ENCODE measurements at places on chromosomes 4 and X.

- no peak for DNase-seq
These were observed 210.3 kb upstream of the EPHA5 start for GRCh38 chr4:65880594-65880993.

DNA sequence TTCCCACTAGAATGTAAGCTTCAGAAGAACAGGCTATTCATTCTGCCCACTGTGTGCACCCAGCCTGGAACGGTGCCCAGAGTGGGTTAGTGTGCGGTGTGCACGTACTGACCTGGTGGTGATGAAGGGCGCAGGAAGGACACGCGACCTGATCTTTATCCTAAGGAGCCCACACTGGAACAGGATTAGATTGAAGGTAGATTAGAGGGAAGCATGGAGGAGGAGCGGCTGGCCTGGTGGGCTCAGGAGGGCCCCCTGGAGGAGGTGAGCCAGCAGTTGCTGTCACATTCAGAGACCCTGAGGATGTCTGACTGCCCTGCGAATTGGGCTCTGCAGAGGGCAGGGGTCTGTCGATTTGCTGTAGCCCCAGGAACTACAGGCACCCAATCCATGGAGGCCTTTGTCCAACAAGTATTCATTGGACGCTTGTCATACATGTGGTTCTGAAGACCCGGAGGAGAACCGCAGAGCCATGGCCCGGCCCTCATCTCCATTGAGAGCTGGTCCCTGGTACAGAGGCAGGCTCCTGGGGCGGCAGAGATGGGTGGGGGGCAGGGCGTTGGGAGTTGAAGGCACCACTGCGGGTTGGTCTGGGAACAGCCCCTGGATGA lies 73.2 kb downstream of the HTRA3 start:
- DNase-seq = no peak

GRCh38 chrX:275476-275966 lies 5.7 kb upstream of the PLCXD1 start:
- no peak for DNase-seq

GRCh38 chrX:115214151-115214550 lies 19.7 kb downstream of the LRCH2 start:
- DNase-seq = no peak

DNA sequence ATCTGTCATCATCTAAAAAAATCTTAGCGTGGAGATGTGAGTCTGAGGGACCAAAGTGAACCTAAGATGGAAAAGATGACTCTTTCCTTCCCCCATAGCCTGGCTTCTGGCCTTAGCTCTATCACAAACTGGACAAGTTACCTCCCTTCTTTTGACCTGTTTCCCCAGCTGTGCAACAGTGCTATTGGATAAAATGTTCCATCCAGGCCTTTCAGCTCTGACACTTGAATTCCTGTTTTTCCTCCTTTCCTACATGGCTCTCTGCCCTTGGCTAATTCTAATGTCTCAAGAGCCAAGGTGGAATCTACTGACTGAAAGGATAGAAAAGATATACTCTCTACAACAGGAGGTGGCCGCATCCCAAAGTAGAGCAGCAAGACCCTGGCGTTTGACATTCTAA lies 84.5 kb upstream of the ARHGEF9 start:
- DNase-seq = no peak

DNA sequence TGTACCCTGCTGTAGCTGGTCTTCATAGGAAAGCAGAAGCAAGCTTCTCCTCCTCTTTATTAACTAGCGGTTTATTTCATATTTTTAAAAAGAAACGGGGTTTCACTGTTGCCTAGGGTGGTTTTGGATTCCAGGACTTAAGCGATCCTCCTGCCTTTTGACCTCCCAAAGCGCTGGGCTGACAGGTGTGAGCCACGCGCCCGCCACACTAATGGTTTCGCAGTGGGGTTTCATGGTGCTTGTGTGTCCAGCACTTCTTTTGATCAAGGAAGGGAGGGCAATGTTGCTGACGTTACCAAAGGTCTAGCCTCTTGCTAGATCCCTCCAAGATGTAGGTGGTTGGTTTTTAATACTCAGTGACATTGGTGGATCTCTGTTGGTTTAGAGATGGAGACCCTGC lies 1.4 kb downstream of the MAEA start:
- DNase-seq = no peak
